CD4-positive, alpha-beta T cell treated with Interleukin-4 for 4 hours (primary cell): ENCODE measurements at places on chromosomes 16 and 17.

GRCh38 chr16:30972872-30973271 is 12.1 kb upstream of the HSD3B7 start:
- no peak for DNase-seq

DNA sequence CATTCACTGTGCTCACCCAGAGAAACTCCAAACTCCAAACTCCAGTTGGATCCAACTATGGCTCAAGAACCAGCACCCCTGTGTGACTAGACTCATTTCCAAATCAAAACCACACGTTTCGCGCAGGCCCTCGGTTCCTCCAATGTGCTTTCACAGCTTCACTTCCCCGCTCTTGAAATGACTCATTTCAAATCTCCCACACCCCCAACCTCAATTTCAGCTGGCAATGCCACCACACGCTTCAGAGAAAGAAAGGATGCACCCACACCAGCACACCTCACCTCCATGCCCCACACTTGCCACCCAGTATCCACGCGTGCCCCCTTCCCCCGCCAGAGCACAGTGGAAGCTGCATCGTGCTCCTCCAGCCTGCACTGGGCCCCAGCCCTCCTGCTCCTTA is 9.0 kb downstream of the TMEM92 start:
- no peak for DNase-seq

DNA sequence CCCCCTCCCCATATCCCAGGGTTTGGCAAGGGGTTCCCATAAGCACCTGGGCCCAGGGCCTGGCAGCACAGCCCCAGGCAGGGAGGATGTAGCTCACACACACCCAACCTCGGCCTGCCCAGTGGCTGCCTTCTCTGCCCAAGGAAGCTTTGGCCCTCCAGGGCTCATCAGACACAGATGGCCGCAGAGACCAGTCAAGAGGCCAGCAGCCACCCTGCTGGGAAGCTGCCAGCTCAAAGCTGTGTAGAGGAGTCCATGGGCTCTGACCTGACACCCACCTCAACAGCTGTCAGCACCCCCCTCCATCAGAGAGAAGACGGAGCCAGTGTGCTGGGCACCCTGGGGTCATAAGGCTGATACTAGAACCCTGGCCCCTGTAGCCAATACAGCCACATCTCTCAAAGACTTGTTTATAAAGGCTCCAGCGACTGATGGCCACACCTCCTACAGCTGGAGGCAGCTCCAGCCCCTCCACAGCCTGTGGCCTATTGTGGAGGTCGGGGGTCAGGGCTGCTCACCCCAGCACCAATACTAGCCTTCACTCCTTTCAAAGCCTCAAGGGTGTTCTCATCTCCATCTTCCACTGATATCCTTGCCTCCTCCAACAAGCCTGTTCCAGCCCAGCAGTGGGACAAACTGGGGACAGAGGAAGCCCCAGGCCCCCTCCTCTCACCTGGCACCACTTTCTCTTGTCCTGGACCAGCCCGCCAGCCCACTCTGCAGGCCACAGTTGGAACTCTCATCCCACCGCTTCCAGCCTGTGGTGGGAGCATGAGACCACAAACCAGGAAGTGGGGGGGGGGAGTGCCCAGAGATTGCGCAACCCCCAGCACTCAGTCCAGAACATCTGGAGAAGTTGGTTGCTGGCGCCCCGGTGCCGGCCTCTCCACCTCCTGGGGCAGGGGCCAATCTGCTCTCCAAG is 2.2 kb upstream of the MPG start:
- no peak for DNase-seq

GRCh38 chr17:73482894-73483293 is 161.4 kb downstream of the SDK2 start:
- no peak for DNase-seq

GRCh38 chr17:17120701-17121100 is 78.4 kb downstream of the MPRIP start:
- DNase-seq: no peak

GRCh38 chr17:63279498-63280230 is 166.4 kb downstream of the CYB561 start:
- DNase-seq: no peak

DNA sequence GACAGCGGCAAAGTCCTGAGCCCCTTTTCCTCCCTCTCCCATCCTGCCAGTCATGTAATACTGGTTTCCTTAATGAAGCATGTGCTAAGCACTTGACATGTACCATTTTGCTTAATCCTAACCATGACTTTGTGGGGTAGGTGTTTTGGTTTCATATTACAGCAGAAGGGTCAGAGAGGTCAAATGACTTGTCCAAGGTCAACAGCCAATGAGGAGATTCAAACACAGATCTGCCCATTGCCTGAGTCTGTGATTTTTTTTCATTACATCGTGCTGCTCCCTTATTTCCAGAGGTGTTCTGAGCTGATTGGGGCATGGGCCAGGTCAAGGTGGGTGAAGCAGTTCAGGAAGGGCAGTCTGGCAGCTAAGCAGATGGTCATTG is 17.6 kb upstream of the PHF12 start:
- no peak for DNase-seq

GRCh38 chr17:32120141-32120540 is 22.2 kb upstream of the RHOT1 start:
- DNase-seq: no peak

DNA sequence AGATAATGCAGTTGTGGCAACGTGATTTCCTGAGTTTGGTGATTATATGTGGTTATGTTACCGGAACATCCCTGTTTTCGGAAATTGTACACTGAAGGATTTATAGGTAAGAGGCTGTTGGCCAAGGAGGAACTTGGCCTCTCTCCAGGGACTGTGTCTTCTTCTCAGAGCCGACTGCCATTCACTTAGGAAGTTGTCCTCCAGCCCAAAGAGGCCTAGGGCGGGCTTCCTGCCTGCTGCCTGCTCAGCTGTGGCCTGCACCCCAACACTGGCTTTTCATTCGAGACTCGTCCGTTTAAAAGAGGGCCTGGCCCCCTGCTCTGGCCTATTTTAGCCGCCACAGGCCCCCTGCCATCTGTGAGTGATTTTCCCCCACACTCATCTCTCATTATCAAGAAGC is 64.3 kb downstream of the ZDHHC7 start:
- DNase-seq: no peak

GRCh38 chr16:50268352-50268751 is 2.0 kb downstream of the ADCY7 start:
- DNase-seq: no peak

DNA sequence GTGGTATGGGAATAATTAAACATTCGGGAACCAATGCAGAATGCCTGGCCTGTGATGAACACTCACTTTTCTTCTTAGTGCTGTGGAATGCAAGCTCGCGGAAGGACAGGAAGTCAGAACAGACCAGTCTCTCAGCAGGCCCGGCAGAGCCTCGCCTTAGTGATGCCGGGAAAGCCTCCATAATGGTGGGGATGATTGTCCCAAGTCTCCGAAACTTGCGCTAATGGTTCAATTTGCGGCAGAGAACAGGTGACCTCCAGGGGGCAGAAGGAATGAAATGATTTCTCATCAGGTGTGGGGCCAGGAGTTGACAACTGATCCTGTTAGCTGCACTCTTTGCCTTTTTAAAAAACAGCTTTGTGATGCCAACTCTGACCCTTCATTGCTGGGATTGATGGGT is 170.6 kb downstream of the GSG1L start:
- DNase-seq: no peak

DNA sequence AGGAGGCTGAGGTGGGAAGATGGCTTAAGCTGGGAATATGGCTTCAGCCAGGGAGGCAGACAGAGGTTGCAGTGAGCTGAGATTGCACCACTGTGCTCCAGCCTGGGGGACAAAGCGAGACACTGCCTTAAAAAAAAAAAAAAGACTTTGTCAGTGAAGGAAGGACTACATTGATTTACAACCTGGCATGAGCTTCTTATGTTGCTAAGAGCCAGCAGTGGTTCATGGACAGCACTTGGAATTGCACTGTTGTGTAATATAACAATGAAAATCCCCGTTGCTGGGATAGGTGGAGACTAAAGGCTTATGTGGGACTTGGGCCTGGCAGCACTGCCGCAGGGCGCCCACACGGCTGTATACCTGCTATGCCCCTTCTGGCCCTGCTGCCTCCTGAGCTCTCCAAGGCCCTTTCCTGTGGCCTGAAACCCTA is 14.1 kb upstream of the SLC16A5 start:
- DNase-seq: no peak

DNA sequence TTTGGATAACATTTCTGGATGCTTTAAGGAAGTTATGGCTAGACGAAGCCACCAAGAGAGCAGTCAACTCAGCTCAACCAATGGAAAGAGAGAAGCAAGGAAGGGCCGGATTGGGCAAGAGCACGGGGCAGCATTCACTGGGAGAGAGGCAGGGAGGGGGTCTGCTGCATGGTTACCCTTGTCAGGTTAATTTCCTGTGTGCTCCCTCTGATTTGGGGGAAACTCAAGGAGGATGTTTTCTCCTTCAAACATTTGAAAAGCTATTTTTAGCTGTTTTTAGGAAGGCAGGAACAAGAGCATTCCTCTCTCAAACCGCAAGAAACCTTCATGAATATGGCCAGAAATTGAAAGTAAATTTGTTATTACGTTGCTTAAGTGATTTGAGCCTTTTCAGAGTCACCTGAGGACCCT is 118.5 kb upstream of the ZFHX3 start:
- DNase-seq: no peak

GRCh38 chr17:66564992-66565465 is 262.6 kb downstream of the PRKCA start:
- DNase-seq: no peak

- DNase-seq: no peak
Observed at GRCh38 chr17:57522042-57523005, 222.8 kb downstream of the CCDC182 start.

DNA sequence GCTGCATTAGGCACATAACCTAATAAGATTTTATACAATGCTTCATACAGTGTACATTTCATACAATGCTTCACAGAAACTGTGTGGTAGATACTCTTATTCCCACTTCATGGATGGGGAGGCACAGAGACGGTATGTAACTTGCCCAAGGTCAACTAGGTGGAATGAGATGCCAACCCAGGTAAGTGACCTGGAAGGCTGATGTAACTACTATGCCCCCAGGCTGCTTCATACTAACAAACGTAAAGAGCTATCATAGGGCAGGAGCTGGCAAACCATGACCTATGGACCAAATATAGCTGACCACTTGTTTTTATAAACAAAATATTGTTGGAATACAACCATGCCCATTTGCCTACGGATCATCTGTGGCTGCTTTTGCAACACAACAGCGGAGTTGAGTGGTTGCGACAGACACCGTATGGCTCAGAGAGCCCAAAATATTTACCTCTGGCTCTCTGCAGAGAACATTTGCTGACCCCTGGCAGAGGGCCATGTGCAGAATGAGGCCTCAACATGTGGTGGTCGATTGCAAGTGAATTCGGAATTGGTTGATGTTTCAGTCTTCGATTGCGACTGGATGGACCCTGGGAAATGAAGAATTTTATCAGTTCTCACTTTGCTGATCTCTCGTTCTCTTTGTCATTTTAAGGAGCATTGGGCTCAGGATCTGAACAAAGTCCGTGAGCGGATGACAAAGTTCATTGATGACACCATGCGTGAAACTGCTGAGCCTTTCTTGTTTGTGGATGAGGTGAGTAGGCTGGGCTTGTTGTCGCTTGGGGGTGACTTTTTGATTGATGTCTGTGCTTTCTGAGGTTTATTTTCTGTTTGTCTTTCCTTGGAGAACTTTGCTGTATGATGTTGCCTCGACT is 109.7 kb downstream of the PLCG2 start:
- DNase-seq: no peak

- DNase-seq: peak; percentile 38
Observed at GRCh38 chr17:67725373-67725791, 7.6 kb downstream of the NOL11 start.

- DNase-seq: no peak
Observed at GRCh38 chr17:10022416-10022815, 117.3 kb upstream of the RCVRN start.

- no peak for DNase-seq
Observed at GRCh38 chr16:5216441-5217080, 119.0 kb upstream of the EEF2KMT start.

GRCh38 chr16:70706948-70707465 is 21.2 kb upstream of the MTSS2 start:
- DNase-seq: no peak

GRCh38 chr17:8623591-8623990 is 6.9 kb downstream of the MYH10 start:
- no peak for DNase-seq

DNA sequence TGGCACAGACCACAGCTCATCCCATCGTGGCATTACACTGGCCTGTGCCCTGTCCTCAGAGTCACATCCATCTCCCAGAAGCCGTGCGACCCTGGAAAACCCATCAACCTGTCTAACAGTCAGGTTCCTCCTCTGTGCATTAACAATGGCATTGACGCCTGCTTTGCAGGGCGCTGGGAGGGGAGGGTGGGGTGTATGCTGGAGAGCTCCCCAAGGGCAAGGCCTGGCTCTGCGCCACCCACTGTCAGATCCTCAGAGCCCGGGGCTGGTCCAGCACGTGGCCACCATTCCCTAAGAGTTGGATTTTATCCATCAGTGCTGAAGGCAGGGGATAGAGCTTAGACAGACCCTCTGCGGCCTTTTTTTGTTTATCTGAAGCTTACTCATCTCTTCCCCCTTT is 28.7 kb downstream of the NOS2 start:
- DNase-seq: no peak

GRCh38 chr17:45431531-45432404 is 902 bp downstream of the ARHGAP27 start:
- peak; percentile 70 for DNase-seq

GRCh38 chr17:81833921-81834830 is 674 bp downstream of the PPP1R27 start:
- DNase-seq: no peak

DNA sequence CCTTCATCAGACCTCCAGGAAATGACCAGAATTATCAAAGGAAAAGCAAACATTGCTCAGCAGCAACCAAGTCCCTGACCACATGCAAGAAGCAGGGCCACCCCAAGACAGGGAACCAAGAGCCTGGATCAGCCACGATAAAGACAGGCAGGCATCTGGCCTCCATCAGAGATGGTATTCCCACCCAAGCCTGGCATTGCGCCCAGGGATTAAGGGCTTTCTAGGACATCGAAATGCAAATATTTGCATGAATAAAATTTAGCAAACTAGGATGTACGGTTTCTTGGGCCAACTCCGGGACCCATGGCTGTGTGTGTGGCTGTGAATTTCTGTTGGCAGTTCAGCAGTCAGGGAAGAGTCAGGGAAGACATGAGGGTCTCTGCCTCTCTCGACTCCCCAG is 241.4 kb upstream of the DYNLRB2 start:
- DNase-seq: no peak
